T-cell (primary cell): ENCODE measurements at places on chromosomes 2 and 18.
A peak's percentile ranks its signal among the peaks of the same experiment; 100 is the strongest.

DNA sequence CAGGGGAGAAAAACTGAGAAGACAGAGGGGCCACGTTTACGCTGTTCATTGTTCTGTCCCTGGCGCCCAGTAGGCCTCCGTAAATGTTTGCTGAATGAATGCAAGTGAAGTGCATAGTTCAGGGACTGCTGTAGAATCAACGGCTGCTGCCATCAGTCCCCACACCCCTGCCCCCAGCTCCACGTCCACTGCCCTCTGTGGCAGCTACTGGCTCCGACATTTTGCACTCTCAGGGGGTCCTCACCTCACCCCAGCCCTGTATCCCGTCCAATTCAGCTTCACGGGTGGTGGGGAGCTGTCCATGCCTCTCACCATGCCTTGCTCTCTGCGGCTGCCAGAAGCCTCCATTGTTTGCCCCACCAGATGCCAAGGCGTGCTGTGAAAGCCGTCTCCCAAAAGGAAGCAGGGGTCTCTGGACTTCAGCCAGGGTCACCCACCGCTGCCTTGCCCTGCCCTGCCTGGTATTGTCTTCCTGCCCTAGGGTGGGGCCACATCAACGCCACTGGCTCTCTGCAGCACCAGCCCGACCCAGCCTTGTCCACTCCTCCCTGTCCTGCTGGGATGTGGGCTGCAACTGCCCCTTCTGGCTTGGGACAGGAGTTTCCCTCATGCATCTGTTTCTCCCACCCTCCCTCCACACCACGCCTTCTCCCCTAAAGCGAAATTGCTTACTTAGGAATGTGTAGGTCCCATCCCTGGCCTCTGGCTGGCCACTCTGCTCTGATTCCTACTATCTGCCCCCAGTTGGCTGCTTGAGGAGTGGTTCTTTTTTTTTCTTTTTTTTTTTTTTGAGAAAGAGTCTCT is 86.0 kb downstream of the RHOB start:
- no peak for DNase-seq

GRCh38 chr2:42438685-42439084 is 55.1 kb downstream of the KCNG3 start:
- DNase-seq = no peak

- no peak for DNase-seq
These were observed 7.0 kb upstream of the ERFE start for GRCh38 chr2:238151628-238152235.

GRCh38 chr2:63743170-63743981 is 98.3 kb upstream of the UGP2 start:
- DNase-seq = no peak

DNA sequence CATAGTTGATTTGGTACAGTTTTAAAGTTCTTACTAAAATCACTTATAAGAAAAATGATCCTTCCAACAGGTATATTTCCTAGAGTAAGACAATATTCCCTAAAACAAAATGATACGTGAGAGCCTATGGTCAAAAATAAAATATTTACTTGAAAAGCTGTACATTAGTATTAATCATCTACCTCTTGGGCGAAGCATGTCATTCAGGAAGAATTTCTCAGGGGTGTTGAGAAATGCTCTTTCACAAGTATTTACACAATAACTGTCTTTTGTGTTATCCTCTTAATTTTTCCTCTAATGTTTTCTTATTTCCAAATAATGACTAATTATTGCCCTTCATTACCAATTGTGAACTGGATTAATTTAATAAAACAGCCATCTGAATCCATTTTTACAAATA is 466.3 kb downstream of the SATB2 start:
- no peak for DNase-seq

- DNase-seq = no peak
These were observed 36.5 kb upstream of the SIX2 start for GRCh38 chr2:45045706-45046105.

GRCh38 chr2:45233301-45233700 is 224.0 kb upstream of the SIX2 start:
- no peak for DNase-seq

DNA sequence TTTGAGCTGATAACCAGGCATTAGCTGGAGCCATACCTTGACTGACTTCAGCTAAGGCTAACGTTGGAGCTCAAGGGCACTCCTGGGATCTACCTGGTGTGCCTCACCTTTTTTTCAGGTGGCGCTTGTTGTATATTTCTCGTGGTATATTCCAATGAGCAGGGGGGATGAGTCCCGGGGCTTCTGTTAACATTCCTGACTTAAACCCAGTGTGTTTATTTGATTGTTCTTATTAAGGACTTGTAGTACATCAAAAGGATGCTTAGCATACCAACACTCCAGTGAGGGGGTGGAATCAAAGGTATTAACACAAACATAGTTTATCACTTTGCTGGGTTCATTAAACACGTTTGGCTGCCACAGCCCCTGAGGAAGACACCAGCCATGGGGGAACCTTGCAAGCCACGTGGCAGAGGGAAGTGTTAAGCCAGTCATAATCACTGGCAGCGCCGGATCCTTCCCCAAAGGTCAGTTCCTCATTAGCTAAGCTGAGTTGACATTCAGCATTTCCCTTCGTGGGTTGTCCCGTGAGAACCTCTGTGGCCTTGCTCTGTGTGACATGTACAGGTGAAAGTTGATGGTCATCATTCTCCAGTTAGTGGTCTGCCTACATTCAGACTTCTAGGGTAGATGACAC is 119.5 kb upstream of the MCFD2 start:
- DNase-seq = peak; percentile 6
